ENCODE measurements at places on chromosomes 4 and X.

- DNase-seq = no peak
Measured at GRCh38 chr4:21885241-21885640, 63.3 kb downstream of the KCNIP4 start.

DNA sequence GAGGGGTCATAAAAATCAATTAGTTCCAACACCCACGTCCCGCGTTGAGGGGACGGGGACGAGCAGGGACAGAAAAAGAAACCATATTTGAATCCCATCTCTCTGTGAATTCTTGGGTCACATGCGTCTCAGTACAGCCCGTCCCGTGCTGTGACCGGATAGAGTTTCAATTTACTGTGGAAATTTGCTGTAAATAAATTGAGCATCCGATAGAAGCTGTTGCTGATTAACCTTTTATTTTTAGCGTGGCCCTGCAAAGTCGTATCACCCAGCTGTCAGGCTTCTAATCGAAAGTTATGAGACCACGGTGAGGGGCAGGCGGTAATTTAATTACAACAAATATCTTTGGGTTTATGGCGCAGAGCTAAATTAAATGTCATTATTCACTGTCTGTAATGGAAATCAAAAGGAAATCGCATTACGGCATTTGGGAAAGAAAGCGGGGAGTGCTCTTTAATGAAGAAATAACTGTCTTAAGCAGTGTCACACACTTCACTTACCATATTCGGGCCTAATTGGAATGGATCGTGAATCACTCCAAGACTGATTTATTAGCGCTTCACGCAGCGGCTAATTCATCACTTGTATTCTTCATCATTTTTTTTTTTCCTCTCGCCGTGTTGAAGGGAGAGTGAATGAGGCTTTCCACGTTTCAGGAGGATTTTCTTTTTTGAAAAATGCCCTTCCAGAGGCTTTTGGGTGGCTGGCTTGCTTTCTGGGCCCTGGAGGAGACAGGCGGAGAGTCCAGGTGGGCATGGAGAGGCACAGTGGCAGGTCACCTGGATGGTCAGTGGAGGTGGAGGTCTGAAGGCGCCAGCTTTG, 7.3 kb downstream of the SHOX start:
- DNase-seq = no peak

GRCh38 chr4:52880994-52881393, 18.9 kb downstream of the RASL11B start:
- DNase-seq = no peak

DNA sequence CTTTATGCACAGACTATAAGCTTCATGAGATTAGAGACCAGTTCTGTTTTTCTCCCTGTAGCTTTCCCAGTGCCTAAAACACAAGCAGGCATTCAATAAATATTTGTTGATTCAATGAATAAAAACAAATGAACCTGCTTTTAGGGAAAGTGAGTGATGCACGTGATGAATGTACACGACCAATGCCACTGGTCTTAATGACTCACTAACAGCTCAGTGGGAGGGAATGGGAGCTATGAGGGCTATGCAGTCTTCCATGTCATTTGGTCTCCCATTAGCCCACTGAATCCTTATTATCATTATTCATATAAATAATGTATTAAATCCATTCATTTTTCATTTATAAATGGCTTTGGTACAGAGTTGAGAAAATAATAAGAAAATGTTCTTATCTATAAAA, 247.4 kb downstream of the FBXO8 start:
- no peak for DNase-seq

- no peak for DNase-seq
Measured at GRCh38 chr4:133162941-133163340, 13.8 kb downstream of the PCDH10 start.

DNA sequence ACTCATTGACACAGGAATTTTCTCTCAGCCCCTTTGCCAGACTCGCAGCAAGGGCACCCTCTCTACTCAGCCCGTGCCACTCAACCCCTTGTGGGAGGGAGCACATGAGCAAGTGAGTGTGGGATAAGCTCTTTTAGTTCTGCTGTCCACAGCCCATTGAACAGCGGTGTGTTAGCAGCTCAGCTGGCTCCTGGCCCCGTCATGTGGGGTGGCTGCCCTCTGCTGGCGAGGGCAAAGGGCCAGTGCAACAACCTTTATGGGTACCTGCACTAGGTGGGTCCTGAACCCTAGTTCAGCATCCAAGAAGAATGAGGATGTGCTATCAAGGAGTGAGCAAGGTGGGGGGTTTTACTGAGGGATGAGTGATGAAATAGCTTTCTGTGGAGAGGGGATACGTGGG, 85.0 kb upstream of the ZNF81 start:
- peak; percentile 1 for DNase-seq

- peak; percentile 21 for DNase-seq
Measured at GRCh38 chr4:56187688-56188087, 199.6 kb downstream of the AASDH start.

- DNase-seq = no peak
Measured at GRCh38 chr4:10730019-10730418, 45.5 kb upstream of the CLNK start.

DNA sequence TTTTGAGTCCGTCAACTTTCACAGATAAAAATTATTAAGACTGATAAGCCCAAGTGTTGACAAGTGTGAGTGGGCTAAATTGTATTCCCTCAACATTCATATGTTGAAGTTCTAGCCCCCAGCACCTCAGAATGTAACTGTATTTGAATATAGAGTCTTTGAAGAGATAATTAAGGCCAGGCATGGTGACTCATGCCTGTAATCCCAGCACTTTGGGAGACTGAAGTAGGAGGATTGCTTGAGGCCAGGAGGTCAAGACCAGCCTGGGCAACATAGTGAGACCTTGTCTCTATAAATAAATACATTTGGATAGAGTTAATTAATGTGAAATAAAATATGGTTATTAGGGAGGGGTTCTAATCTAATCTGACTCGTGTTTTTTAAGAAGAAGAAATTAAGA, 29.7 kb upstream of the SLC25A4 start:
- no peak for DNase-seq

GRCh38 chr4:182192511-182193181, 50.6 kb upstream of the TENM3 start:
- DNase-seq = no peak

GRCh38 chr4:166146806-166147540, 273.9 kb downstream of the TLL1 start:
- no peak for DNase-seq

GRCh38 chr4:151458148-151458547, 49.2 kb downstream of the FHIP1A start:
- no peak for DNase-seq

DNA sequence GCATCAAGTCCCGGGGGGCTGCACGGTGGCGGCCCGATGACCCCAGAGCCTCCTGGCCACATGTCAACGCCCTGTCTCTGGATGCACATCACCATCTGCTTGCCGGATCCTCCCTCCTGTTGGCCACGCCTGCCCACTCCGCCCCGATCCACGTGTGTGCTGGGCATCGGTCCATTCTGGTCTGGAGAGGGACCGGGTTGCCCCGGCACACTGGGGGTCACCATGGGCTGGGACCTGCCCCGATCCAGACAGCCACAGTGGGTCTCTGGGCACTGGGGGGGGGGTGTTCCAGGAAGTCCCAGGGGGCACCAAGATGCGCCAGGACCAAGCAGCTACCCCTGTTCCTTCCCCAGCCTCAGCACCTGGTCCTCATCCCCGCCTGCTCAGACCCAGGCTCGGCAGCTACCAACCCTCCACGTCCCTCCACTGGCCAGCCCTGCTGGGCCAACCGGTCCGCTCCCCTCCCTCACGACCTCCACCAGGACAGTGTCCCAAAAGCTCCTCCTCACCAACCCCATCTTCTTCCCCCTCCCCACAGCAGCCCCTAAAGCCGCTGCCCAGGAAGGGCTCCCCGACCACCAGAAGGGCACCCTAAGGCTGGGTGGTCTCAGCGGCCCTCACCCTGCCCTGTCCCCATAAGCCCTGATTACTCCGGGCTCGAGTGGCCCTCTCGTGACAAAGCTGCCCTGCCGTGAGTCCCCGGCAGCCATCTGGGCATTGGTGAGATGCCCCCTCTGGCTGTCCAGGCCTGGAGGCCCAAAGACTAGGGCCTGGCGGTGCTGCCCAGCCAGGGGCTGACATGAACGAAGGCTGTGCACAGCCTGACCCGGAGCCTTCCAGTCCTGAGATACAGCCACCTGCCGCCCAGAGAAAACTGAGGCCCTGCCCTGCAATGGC, 4.6 kb downstream of the CTBP1 start:
- no peak for DNase-seq

GRCh38 chr4:24582235-24582832, 2.0 kb downstream of the DHX15 start:
- no peak for DNase-seq

DNA sequence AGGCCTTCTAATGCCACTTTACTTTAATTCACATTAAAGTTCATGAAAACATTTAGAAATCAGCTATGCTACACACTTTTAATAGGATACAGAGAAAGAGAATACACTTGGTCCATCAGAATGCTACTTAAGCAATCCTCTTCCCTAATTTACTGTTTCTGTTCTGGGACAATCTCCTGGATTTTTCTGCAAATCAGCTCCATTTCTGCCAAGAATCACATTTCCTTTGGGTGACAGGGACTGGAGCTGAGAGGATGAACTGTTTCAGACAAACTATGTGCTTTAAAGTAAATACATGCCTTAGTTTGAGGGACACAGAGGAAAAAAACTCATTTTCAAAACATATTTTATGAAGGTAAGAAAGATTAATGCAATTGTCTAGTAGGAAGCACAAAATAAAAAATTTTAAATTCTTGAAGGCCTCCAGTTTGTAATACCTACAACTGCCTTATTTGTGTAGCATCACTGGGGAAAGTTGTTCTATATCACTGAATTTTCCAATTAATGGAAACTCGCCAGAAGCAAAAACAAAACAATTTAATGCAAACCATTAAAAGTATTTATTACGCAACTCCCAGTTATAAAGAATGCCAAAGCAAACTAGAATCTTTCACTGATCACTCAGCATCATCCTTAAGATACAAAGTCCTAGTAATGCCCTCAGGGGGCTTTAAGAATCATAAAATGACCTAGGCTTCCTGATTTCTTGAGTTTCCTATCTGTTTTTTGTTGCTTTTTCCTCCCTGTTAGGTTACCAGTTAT, 36.3 kb downstream of the BCLAF3 start:
- DNase-seq = no peak

DNA sequence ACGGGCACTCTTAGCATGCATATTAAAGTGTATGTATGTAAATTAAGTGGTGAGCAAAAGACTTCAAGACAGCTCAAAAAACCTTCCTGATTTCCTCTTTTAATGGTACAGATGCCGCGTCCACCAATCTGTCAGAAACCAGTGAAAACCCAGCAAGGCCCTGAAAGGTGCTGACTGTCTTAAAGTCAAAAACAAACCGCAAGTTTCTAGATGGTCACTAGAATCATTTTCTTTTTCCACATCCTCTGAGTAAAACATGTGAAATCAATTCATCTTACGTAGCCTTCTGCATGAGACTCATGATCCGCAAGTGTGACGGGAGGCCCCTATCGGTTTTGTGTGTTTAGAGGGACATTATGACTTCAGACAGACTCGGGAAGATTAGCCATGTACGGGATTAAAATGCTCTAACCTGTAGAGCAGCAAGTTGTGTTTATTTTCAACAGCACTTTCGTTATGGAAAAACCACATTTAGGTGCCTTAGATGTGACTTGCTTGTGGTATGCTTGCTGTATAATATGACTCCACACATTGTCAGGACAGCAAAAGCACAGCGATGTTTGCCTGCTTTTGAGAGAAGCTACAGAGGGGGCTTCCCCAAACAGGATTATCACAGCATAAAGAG, 88.2 kb upstream of the STS start:
- no peak for DNase-seq

- no peak for DNase-seq
Measured at GRCh38 chr4:75895744-75896314, 6.4 kb downstream of the PPEF2 start.

DNA sequence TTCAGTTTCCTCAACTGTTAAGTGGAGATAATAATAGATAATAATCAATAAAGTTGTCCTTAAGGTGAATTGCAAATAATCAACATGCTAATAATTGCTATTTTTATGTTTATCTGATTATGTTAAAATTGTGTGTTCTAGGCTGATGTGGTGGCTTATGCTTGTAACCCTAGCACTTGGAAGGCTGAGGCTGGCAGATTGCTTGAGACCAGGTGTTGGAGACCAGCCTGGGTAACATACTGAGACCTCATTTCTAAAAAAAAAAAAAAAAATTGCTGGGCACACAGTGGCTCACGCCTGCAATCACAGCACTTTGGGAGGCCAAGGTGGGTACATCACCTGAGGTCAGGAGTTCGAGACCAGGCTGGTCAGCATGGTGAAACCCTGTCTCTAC, 175.2 kb downstream of the GC start:
- DNase-seq = no peak

GRCh38 chr4:3707423-3708102, 58.6 kb upstream of the ADRA2C start:
- no peak for DNase-seq

GRCh38 chr4:80489798-80490197, 154.3 kb downstream of the CFAP299 start:
- DNase-seq = no peak

DNA sequence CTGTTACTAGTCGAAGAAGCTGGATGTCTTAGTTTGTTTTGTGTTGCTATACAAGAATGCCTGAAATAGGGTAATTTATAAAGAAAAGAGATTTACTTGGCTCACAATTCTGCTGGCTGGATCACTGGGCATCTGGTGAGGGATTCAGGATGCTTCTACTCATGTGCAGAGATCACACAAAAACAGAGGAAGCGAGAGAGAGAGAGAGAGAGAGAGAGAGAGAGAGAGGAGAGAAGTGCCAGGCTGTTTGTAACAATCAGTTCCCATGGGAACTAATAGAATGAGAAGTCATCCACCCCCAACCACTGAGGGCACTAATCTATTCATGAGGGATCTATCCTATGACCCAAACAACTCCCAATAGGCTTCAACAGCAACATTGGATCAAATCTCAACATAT, 66.2 kb upstream of the FAM9A start:
- DNase-seq = no peak

- no peak for DNase-seq
Measured at GRCh38 chrX:42755815-42756214, 22.1 kb downstream of the PPP1R2C start.

GRCh38 chrX:97402333-97402732, 518.6 kb downstream of the RPA4 start:
- no peak for DNase-seq

DNA sequence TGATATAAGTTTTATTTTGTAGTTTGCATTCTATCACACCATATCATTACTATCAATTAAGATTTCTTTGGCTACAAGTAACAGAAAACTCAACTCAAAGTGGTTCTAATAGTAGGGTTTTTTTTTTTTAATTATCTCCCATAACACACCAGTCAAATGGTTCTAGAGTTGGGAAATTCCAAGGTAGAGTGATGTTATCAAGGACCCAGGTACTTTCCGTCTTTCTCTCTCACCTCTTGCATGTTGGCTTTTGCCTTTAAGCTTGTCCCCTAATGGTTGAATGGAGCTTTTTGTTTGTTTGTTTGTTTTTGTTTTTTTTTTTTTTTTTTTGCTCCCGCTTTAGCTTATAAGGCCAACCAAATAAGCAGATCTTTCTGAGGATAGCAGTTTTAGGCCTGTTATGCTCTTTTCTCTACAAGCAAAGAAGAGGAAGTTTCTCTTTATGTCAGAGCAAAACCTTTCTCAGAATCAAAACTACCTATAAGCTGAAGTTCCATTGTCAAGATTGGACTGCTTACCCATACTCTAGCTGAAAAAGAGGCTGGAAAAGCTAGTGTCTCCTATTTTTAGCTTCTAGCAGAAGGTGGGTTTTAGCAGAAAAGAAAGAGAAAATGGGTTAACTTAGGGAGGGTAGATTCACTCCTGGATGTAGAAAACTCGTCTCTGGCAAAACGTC, 177.5 kb downstream of the EDA start:
- DNase-seq = no peak
